CD4-positive, alpha-beta T cell (primary cell): ENCODE measurements at places on chromosomes 12 and 14. TPM values are rescaled to one million over a fixed set of nuclear protein-coding genes. Genes with fewer than 3 reads are reported as not detected.
A peak's percentile ranks its signal among the peaks of the same experiment; 100 is the strongest.

- no peak for DNase-seq
These were observed 19.5 kb downstream of the ANO6 start for GRCh38 chr12:45235087-45236025.

Gene CEBPE
- not detected for total RNA-seq

Gene ACSM4
- not detected for total RNA-seq

GRCh38 chr14:99726538-99727095 lies 42.5 kb downstream of the CYP46A1 start:
- no peak for DNase-seq

DNA sequence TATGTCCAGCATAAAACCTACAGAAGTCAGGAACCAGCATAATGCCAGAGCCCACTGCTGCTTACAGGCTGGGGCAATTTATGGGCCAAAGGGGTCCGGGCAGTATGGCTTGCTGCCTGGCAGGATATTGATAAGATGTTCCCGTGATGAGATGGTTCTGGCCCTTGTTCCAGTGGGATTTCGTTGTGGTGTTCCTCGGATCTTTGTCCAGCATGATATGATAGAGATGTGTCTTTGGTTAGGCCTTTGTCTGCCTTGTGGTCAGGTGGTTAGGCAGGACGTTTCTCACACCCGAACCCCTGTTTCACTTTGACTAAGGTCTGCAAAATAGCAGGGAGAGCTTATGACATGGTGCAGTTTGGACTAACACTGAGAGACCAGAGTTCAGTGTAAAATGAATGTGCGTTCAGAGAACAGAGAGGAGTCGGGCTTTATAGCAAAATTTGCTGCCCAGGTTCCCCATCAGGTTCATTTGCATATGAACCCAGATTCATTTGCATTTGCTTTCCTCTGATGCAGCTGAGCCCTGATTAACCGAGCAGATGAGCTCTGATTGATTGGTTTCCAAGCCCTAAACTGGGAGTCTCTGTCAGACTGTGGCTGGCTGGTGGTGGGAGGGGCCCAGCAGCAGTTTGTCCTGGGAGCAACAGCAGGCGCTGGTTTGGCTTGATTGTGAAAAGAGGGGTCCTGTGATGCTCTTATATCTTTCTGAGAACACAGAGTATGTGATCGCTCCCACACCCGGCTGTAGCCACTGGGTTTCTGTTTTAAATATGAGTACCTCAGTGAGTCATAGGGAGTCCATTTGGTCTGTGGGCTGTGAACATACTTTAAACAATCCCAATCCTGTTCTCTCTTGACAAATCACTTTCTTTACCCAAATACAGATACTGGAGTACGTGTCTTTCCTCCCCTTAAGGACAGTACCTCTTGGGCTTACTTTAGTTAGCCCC lies 156.3 kb upstream of the PZP start:
- DNase-seq: peak; percentile 39

Gene RIMKLB
- total RNA-seq: 14.8 TPM

DNA sequence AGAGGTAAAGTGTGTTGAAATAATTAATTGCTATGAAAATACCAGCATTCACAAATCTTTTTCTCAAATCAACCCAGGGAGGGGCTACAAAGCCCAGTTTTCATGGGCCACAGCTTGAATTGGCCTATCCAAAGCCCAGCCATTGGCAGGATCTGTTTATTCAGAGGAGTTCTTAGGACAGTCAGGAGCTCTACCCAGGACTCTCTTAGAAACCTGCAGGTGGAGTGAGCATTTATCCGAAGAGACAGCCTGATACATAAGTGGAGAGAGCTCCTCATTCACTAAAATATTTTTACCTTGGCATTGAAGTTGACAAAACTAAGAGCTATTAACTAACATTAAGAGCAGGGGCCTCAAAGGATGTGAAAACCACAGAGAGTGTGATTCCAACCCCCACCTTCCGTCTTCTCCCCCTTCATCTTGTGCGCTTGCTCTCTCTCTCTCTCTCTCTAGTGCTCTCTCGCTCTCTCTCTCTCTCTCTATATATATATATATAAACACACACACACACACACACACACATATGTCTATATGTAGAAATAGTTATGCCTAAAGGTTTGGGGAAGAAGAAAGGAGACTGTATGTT lies 315.5 kb downstream of the SNAPC1 start:
- peak; percentile 40 for DNase-seq

Gene LGR5
- not detected for total RNA-seq

- no peak for DNase-seq
These were observed 86.1 kb downstream of the MYF5 start for GRCh38 chr12:80802652-80803400.

DNA sequence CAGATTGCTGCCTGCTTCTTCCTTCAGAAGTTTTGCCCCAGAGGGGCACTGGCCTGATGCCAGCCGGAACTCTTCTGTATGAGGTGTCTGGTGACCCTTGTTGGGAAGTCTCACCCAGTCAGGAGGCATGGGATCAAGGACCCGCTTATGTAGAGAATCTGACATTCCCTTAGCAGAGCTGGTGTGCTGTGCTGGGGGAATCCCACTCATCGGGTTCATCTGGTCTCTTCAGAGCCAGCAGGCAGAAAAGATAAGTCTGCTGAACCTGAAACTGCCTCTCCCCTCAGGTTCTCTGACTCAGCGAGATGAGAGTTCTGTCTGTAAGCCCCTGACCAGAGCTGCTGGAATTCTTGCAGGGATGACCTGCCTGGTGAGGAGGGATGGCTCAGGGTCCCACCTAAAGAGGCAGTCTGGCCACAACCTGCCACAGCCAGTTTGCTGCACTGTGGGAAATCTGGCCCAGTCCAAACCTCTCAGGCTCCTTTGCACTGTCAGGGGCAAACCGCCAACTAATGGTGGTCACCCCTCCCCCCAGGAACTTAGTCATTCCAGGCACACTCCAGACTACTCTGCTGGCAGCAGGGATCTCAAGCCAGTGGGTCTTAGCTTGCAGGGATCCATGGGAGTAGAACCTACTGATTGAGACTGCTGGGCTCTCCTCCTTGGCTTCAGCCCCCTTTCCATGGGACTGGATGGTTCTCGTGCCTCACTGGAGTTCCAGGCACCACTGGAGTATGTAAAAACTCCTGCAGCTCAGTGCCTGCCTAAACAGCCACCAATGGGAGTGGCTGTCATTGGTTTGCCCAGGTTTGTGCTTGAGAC lies 4.1 kb downstream of the CLEC2D start:
- peak; percentile 79 for DNase-seq

Gene GALNT8
- total RNA-seq: 0.56 TPM

DNA sequence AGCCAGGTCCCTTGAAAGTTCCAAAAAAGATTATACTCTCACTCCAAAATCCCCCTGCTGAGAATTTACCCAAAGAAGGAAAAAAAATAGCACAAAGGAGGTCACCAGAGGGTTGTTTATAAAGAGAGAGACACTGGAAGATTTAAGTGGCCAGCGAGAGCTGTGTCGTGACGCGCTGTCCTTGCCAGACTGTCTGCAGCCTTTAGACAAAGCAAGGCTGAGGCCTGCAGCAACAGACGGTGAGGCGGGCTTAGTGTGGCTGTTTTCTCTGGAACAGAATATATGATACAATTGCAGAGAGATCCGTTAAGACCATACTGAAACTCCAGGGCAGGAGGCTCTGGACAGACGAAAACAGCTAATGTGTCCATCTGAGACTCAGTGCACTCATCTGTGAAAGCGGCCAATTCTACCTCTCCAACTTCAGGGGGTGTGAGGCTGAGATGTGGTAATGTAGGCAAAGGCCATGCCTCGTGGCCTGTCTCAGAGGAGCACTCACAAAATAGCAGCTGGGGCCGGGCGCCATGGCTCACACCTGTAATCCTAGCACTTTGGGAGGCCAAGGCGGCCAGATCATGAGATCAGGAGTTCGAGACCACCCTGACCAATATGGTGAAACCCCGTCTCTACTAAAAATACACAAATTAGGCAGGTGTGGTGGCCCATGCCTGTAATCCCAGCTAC lies 36.2 kb downstream of the ANAPC7 start:
- DNase-seq: no peak

Gene ANO4
- not detected for total RNA-seq

- no peak for DNase-seq
These were observed 498.5 kb downstream of the TMEM117 start for GRCh38 chr12:44334347-44334746.

Gene PRIMA1
- not detected for total RNA-seq

DNA sequence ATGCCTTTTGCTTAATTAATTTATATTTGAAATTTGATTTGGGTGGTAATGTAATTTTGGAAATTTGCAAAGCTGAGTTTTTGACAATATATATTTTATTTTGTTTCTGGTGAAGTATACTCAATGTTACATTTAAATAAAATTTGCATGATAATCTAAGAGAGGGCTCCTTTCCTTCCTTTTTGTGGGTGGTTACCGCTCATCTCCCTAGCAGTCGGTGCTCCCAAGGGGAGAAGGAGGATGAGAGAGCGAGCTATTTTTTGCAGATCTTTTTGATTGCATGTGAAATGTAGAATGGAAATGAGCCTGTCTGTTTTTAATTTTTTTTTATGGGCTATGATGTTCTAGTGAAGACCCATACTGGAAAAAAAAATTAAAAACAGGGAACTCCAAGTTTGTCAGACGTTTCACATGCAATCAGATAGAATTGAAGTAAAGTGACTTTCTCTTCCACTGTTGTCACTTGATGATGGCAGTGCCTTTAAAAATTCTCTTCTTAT lies 39.8 kb downstream of the MSRB3 start:
- DNase-seq: no peak

Gene PGF
- not detected for total RNA-seq

GRCh38 chr14:104956290-104956890 lies 21.8 kb downstream of the AHNAK2 start:
- DNase-seq: no peak

Gene TMEM19
- 8.9 TPM for total RNA-seq

DNA sequence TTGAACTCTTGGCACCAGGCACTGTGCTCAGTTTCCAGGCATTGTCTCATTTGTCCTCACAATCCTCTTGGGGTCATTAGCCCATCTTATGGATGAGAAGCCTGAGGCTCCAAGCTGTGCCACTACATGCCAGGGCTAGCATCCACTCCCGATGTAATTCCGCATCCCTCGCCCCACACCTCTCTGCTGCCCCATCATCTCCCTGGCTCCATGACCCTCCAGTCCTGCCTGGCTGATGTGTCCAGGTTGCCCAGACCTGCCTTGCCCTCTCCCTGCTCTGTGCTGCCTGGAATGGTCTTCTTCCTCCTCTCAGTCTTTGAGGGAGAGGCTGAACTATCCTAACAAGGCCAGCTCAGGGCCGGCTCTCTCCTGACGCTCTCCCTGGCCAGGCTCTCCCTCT lies 27.5 kb downstream of the PIGH start:
- no peak for DNase-seq

Gene FGF23
- total RNA-seq: not detected

DNA sequence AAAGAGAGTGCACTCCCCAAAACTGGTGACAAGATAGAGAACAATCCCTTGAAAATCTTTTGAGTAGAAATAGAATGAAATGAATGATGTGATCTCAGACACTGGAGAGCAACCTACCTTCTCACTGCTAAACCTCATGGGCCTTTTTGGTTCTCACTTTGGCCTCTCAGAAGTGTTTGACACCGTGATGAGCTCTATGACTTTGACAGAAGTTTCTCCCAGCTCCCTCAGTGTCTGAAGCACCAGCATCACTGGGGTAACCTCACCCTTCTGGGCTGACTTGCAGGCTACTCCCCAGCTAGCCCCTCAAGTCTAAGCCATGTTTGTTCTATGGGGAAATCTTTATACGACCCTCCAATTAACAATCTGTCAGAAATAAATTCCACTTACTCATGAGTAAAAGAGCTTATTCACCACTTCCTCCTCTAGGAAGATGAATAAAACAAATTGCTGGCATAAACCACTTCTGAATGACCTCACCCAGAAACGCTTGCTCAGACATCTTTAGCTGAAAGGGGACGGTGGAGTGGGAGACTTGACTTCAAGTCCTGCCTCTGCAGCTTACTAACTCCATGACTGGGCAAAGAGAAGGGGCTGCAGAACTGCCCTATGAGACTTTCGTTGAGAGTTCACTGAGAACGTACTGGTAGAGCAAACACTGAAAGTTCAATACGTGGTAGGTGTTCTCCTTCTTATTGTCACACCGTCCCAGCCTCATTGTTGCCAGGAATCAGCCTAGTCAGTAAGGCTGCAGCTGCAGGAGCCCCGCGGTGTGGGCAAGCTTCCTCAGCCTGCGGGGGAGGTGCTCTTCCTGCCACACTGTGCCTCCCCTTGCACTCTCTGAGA lies 46.5 kb downstream of the ST8SIA1 start:
- peak; percentile 25 for DNase-seq

GRCh38 chr12:78802593-78802992 lies 62.0 kb upstream of the SYT1 start:
- no peak for DNase-seq

Gene TMEM52B
- not detected for total RNA-seq
